ENCODE measurements at places on chromosomes 13 and 19.

GRCh38 chr13:28237944-28238343 is 99.6 kb downstream of the PAN3 start:
- DNase-seq, result no peak

- DNase-seq, result no peak
These were observed 14.4 kb downstream of the ZNF627 start for GRCh38 chr19:11611730-11612129.

GRCh38 chr13:45621950-45622349 is 6.4 kb upstream of the ERICH6B start:
- no peak for DNase-seq

DNA sequence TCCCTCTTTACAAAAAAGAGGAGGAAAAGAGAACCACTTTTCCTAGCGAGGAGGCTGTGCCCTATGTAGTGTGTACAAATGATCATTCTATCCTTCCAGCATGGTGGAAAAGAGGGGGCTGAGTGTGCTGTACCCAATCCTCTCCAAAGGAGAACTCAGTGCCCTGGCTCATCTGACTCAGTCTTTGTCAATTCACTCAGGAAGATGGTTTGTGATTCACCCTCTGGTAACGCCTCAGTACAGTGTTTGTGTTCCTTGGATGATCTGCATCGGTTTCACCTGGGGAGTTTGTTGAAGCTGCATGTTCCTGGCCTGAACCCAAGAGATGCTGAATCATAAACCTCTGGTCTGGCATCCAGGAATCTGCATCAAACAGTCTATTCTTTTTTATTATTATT is 18.3 kb upstream of the ENOX1 start:
- no peak for DNase-seq

DNA sequence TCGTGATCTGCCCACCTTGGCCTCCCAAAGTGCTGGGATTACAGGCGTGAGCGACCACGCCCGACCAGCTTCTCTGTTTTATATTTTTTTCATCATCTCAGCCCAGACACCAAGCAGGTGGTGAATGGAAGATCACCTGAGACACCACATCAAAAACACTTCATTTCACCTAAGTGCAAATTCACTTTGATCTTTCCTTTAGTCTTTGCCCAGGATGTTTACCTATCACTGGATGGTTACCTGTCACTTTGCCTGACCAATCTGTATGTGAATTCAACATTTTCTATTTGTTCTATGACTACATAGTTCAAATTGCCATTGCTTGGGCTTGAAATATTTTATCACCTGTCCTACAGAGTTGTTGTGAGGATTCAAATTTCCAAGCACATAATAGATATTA is 65.7 kb downstream of the PAN3 start:
- DNase-seq, result no peak

DNA sequence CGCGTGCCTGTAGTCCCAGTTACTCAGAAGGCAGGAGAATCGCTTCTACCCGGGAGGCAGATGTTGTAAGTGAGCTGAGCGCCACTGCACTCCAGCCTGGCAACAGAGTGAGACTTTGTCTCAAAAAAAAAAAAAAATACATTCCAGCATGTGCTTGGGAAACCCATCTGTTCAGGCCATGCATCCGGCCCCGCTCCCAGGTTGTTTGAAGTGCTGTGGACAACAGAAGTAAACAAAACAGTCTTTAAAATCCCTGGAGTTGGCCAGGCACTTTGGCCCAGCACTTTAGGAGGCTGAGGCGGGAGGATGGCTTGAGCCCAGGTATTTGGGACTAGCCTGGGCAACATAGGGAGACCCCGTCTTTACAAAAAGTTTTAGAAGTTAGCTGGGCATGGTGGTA is 3.2 kb upstream of the PTPRS start:
- no peak for DNase-seq

GRCh38 chr13:106042996-106043581 is 492.4 kb downstream of the EFNB2 start:
- no peak for DNase-seq

DNA sequence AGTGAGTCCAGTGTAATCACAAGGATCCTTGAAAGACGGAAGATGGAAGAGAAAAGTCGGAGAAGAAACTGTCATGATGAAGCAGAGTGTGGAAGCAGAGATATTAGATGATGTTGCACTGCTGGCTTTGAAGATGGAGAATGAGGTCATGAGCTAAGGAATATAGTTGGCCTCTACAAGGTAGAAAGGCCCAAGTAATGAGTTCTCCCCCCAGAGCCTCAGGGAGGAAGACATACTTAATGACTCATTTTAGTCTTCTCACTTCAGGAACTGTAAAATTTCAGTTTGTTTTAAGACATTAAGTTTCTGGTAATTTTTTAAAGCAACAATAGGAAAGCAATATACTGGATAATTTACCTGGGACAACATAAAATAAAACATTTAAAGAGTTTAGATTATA is 1331.5 kb upstream of the PCDH20 start:
- DNase-seq, result no peak

GRCh38 chr13:46721054-46721453 is 75.9 kb downstream of the ESD start:
- DNase-seq, result no peak

DNA sequence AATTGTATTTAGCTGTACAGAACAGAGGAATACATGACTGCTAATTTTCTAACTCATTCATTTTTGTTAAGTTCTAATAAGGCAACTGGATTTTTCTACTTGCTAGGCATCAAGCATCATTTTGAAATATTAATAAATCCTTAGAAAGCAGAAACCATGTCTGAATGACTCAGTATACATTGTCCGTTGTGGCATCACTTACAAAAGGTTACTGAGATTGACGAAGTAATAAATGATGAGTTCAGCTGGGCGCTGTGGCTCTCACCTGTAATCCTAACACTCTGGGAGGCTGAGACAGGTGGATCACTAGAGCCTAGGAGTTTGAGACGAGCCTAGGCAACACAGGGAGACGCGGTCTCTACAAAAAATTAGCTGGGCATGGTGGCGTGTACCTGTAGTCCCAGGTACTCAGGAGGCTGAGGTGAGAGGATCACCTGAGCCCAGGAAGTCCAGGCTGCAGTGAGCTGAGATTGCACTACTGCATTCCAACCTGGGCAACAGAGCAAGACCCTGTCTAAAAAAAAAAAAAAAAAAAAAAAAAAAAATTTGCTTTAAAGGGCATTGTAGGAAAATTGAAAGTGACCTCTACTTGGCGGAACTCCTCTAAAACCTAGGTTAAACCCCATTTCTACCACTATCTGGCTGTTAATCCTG is 36.6 kb downstream of the LHFPL6 start:
- DNase-seq, result no peak

DNA sequence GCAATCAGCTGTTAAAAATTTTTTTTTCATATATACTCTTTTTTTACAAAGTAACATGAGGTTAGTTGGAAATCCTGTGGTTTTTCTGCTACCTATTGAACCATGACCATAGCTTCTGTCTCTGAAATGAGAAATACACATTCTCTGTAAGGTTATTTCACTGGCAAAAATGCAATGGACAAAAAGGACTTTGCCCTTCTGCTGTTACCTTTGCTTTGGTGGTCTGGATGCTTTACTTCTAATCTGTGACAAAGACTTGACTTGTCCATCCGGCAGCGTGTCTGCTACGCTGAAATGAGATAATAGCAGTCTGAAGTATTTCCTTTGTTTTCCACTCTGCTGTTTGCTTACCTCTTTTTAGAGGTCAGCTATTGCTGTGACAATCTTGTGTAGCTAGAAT is 412.8 kb downstream of the SLITRK6 start:
- no peak for DNase-seq

DNA sequence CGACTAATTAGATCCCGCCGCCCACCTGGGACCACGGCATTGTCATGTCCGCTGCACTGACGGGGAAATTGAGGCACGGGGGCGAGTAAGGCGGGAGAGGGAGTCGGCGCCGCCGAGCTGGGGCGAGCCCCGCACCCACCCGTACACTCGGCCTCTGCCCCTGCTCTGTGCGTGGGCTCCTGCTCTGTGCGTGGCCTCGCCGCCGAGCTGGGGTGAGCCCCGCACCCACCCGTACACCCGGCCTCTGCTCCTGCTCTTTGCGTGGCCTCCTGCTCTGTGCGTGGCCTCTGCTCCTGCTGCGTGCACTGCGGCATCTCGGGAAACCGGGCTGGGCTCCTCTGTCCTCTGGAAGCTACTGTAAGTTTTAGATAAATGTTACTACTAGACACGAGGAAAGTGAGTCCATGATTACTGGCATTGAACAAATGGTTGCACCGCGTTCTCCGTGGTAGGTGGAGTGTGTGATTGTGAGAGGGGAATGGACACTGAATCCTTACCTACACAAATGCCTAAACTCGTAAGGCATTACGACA is 826 bp upstream of the C1QTNF9 start:
- DNase-seq, result no peak

GRCh38 chr13:46146898-46147297 is 35.1 kb downstream of the LCP1 start:
- no peak for DNase-seq

GRCh38 chr19:45508861-45509691 is 1.8 kb downstream of the VASP start:
- DNase-seq, result peak; percentile 84

GRCh38 chr13:59914556-59914955 is 249.2 kb downstream of the DIAPH3 start:
- no peak for DNase-seq

DNA sequence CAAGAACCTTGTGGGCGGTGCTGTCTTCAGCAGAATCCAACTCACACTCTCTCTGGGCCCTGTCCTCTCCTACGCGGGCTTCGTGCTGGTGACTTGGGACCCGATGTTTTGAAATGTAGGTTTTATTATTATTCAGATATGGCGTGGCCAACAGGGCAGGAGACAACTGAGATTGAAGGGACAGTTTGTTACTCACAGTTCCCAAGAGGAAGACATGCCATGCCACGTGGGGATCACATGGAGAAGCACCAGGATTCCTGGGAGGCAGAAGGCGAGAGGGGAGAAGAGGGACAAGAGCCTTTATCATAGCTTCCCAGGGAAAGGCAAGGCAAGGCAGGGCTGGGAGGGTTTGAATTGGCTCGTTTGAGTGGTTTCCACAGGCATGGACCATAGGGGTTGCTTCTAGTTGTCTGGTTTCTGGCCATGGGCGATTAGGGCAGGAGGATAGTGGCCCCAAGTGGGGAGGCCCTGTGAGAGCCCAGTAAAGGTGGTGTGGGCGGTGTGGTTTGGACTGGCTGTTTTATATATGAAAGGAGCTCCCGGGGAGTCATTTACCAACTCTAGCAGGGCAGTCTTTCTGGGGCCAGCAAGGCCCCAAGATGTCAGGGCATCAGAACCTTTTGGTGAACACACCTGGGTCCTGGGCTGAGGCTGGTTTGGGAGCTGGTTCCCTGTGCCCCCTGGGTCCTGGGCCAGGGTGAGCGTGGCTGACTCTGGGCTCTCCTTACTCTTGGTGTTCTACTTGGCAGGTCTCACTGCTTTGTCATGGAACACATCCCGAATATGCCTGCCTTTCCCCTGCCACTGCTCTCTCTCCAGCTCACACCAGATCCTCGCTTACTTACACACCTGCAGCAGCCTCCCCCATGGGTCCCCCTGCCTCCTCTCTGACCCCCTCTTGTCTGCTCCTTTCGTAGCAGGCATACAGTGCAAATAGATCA is 94.0 kb upstream of the ZNF536 start:
- no peak for DNase-seq

GRCh38 chr13:46947425-46948191 is 50.8 kb upstream of the HTR2A start:
- no peak for DNase-seq

DNA sequence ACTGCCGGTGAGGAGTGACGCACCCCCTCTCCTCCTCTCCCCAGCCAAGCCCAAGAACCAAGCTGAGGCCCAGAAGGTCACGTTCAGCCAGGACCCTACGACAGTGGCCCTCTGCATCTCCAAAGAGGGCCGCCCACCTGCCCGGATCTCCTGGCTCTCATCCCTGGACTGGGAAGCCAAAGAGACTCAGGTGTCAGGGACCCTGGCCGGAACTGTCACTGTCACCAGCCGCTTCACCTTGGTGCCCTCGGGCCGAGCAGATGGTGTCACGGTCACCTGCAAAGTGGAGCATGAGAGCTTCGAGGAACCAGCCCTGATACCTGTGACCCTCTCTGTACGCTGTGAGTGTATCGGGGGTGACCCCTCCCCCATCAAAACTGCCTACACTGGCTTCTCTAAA is 19.2 kb upstream of the TOMM40 start:
- DNase-seq, result no peak

GRCh38 chr13:110103026-110103425 is 203.9 kb downstream of the COL4A1 start:
- DNase-seq, result no peak

GRCh38 chr19:15623711-15624318 is 8.8 kb downstream of the CYP4F8 start:
- DNase-seq, result no peak

- DNase-seq, result no peak
These were observed 515.0 kb downstream of the TBC1D4 start for GRCh38 chr13:74966814-74967424.

DNA sequence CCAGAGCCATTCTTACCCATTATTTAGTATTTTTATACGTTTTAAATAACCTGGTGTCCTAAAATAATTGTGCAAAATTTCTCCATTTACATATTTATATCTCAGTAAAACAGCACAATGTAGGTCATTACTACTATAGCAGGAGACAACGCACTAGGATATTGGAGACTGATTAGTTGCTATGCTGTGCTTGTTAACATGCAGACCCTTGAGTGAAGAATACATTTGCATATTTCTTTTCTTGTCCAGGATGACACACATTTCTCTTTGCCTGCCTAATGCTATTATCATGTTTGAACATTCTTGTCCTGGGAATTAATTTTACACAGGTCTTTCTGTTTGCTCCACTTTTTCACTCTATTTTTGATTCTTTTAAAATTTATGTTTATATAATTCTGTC is 823.8 kb upstream of the ATXN8OS start:
- DNase-seq, result no peak

GRCh38 chr19:29268103-29268502 is 55.2 kb upstream of the UQCRFS1 start:
- DNase-seq, result no peak
